ENCODE measurements at places on chromosomes 4 and X. TPM values are rescaled to one million over a fixed set of nuclear protein-coding genes. Genes with fewer than 3 reads are reported as not detected.

Gene ERCC6L
- total RNA-seq = 0.30 TPM

Gene SPIN2B
- total RNA-seq = 6.9 TPM

Gene BEX3
- 132 TPM for total RNA-seq

Gene PPARGC1A
- total RNA-seq = 6.8 TPM

Gene BEX1
- total RNA-seq = not detected

Gene MPP1
- 59.0 TPM for total RNA-seq

Gene CT45A9
- not detected for total RNA-seq

DNA sequence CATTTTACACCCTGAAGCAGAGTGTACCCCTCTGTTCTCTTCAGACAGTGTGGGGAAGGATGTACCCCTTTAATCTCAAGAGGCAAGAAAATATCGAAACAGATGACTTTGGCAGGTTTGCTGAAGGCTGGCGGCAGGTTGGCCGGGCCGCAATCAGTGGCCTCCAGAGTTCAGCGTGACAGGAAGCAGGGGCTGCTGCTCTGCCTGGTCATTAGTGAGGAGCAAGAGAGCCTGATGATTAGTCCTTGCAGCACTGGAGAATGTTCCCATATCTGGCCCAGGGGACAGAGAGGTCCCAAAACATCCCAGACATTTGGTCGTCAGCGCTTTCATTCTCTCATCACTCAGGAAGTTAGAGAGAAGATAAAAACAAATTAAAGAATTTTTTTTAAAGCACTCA, 352.8 kb downstream of the SPRY1 start:
- DNase-seq = peak; percentile 30

DNA sequence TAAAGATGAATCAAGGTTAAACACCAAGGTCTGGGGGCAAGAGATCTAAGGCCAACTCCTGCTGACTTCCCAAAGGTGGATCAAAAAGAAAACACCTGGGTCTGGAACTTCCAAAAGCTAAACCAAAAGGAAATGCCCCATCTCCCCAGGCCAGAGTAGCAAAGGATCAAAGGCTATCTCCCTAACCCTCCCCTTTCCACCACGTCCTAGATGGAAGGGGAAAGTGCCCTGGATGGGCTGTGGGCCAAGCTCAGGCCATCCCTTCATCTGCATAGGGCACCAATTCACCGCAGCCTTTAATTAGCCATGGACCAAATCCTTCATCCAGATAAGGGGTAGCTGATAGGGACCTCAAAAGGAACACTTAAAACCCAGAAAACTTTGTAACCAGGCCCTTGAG, 100.2 kb downstream of the WDFY3 start:
- no peak for DNase-seq

DNA sequence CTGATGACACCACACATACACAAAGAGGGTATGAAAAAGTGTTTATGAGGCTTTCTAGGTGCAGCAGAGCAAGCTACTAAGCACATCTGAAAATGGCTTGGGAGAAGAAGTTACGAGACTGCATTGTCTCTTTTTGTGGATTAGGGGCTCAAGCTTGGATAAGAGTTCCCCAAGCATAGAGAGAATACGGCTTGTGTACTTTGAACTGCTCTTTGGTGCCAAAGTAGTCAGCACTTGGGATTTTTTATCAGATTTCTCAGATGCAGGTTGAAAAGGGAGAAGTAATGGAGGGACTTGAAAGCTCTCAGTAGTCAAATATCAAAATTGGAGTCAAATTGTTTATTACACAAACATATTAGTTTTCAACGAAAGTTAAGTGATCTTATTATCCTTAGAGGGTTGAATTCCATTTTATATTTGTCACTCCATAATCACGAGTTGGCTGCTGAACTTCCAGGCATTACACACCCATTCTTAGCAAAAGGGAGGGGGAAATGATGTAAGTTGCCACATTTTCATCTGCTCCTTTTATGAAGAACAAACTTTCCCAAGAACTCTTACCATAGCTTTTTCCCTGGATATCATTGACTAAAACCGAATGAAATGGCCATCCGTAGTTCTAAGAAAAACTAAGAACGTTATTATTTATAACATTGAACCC, 1904.9 kb downstream of the PCDH7 start:
- DNase-seq = no peak

DNA sequence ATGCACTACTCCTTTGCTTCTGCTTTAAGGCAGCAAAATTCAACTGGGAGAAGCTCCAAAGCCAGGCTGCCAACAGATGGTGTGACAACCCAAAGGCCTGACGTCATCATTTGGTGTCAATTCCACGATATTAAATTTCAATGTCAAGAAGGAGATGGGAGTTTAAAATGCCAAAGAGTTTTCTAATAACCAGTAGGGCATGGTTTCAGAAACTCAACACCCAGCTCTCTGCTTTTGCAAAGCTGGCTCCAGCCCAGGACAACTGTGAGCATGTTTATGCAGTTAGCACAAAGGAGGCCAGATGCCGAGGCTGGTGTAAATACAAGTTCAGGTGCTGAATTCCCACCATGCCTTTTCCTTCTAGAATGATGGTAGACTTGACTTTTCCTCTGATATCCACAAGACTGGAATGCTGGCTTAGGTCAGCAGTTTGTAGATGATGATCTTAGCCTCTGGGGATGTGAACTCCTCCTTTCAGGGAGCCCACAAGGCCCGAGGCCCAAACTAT, 67.3 kb downstream of the AFAP1 start:
- no peak for DNase-seq

GRCh38 chr4:124386648-124387047, 325.9 kb downstream of the ANKRD50 start:
- DNase-seq = no peak

DNA sequence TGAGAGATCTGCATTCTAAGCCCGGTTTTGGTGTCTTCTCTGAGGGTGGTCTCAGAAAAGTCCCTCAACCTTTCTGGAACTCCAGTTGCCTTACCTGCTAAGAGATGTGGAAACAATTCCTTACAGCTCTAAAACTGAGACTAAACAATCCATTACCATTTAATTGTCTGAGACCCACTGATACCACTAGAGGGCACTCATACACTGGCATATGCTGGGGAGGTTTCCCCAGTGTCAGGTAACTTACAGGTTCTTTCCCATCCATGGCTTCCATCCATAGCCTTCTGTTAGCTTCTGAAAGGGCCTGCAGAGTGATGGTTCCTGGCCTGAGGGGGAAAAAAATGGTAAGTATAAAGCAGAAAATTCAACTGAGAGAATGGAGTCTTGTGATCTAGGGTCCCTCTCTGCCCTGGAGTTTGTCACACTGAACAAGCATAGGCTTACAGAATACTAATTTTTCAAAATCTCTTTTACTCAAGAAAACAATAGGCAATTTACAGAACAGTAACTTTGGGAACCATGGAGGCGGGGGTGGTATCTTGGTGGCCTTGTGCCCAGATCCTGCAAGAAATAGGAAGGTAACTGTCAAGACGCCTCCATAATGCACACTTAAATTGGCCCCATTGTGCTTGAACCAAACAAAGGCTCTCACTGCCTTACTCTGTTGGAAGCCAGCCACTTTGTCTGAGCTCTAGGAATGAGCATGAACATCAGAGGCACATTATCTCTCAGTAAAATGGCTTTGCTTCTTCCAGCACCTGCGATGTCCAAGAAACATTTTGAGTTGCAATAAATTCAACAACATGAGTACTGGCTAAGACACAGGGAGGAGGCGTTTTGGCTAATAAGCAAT, 236.1 kb downstream of the OPHN1 start:
- no peak for DNase-seq

DNA sequence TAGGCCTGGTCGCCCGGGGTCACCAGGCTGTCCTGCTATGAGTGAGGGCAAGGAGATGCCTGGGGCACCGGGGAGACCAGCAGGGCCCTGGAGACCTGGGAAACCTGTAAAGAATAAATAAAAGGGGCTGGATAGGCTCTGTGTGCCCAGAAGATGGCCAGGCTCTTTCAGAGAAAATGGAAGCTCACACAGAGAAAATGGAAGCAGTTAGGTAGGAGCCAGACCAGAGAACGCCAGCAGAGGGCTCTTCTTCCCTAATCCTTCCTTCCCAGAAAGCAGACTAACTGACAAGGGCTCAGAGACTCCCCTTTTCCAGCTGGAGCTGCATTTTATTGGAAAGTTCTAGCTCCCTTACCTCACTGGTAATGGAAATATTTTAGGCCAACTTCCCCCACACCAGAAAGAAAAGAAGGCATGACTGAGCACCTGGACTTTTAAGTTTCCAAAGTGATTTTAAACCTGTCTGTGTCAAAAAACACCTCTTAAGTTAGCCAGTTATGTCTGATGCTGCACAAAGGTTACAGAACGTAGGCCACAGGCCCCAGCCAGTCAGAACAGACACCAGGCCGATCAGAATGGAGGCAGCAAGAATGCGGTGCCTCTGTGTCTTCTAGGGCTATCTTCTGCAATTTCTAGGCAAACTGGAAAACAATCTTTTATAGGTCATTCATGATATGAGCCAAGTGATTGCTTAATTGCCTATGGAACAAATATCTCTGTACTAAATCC, 74.0 kb downstream of the ATG4A start:
- DNase-seq = no peak

DNA sequence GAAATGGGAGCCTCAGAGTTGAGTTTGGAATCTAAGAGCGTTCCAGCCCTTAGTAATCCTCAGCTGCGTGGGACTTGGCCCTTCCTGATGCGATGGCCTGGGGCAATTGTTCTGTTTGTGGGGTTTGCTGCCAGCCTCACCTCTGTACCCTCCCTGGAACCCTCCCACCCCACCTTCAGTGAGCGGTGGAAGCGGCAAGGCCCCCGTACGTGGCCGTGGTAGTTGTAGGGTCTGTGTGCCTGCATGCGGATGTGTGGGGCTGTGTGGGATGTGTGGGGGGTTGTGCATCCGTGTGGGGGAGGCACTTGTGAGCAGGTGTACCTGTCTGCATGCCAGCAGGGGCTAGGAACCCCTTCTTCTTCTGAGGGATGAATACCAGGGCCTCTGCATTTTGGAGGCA, 65.4 kb upstream of the ADRA2C start:
- peak; percentile 54 for DNase-seq

DNA sequence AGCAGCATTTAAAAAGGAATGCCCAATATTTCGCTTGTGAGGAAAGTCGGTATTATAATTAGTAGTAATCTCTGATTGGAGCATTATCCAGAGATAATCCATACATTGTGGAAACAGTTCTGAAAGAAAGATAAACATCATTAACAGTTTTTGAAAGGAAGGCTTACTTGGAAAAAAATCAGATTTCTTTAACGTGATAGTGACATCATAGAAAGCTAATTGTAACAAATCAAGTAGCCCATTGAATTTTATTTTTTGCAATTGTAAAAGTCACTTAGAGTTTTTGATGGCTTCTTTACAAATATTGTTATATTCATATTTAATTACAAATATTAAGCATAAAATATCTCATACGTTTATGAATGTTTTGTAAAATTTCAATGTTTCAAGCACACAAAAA, 11.6 kb upstream of the NR3C2 start:
- DNase-seq = no peak

- no peak for DNase-seq
Measured at GRCh38 chrX:1074172-1074571, 138.3 kb downstream of the CRLF2 start.

DNA sequence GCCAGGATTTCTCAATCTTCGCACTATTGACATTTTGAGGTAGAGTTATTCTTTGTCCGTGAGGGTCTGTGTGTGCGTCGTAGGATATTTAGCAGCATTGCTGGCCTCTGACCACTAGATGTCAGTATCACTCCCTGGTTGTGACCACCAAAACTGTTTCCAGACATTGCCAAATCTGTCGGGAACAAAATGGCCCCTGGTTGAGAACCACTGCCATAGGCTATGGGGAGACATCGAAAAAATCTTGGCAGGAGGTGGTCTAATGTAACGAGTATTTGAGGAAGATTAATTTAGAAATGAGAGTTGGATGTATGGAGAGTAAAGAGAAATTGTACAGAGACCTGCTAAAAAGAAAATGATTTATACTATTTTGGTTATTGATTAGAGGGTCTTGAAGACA, 108.4 kb downstream of the DOCK11 start:
- DNase-seq = no peak

DNA sequence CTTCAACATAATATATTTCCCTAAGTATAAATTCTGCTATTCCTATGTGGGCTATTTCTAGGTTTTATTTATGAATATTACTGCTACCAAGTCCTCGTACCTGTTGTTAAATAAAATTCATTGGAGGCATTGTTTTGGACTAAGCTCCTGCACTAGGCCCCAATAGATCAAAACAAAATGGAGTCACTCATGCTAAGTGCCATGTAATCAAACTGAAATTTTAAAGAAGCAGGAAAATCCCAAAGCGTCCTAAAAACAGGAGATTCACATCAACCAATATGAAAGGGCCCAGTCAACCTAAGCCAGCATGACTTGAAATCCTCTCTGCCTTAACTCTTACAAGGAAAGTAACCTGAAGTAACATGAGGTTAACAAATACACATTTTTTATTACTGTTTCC, 743.2 kb downstream of the TRAM1L1 start:
- no peak for DNase-seq
